ENCODE measurements at places on chromosomes 11 and 22. TPM values are rescaled to one million over a fixed set of nuclear protein-coding genes. Genes with fewer than 3 reads are reported as not detected.

The TSPAN4 gene
- 85.7 TPM for total RNA-seq

The HORMAD2 gene
- not detected for total RNA-seq

The PHLDB1 gene
- total RNA-seq = 265 TPM

The CCDC87 gene
- total RNA-seq = 0.47 TPM

The PDGFB gene
- total RNA-seq = 3.9 TPM

The ANO1 gene
- total RNA-seq = 8.6 TPM

The POU2AF3 gene
- total RNA-seq = 10.7 TPM

The NCAM1 gene
- total RNA-seq = 133 TPM

The OR52I2 gene
- total RNA-seq = not detected

The MPPED2 gene
- 0.30 TPM for total RNA-seq

The TEX54 gene
- total RNA-seq = not detected

The PTGDR2 gene
- not detected for total RNA-seq

The WNT11 gene
- total RNA-seq = 16.4 TPM

The CFL1 gene
- 500 TPM for total RNA-seq

The OR2AT4 gene
- total RNA-seq = not detected

The NXPE4 gene
- not detected for total RNA-seq

The VPS37C gene
- 11.3 TPM for total RNA-seq

The ZBTB16 gene
- total RNA-seq = 150 TPM

The SLC43A3 gene
- 36.3 TPM for total RNA-seq
